Pancreas (tissue), 10 donors: ENCODE measurements at places on chromosomes 3 and 15.

DNA sequence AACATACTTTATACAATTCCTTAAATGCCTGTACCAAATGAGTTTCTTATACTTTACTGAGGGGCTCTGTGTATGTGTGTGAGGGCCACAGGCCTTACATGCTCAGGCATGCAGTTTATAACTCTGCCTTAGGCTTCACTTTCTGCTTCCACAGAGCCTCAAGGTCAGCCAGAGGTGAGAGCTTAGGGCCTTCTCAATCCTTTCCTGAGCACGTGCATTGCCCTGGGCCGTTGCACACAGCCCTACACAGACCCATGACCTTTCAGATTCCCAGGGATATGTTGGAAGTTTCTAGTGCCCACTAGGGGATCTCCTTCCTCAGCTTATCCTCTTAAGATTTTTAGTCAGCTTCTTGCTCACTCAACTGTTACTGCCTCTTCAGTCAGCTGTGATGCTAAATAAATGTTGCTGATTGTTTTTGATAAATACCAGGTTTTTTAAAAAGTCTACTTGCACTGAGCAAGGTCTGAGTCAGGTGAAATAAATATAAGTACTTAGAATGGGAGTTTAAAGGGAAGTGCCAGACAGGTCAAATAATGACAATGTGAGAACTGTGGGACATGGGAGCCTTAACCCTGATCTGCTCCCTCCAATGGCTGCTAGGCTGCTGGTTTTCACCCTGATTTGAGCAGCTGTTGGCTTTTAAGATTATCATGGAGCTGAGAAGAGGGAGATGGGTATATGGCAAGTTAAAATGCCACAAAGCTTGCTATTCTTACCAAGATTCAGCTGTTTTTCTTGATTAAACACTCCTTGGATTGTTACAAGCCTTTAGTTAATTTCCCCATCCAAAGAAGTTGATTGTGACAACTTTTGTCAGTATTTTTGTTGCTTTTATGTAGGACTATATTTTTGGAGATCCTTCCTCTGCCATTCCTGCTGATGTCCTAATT, 169.5 kb downstream of the PLD1 start:
- no peak for DNase-seq

GRCh38 chr3:11078826-11079515, 75.3 kb upstream of the HRH1 start:
- no peak for DNase-seq

- no peak for DNase-seq
These were observed 141.7 kb downstream of the SRGAP3 start for GRCh38 chr3:9107738-9108137.

DNA sequence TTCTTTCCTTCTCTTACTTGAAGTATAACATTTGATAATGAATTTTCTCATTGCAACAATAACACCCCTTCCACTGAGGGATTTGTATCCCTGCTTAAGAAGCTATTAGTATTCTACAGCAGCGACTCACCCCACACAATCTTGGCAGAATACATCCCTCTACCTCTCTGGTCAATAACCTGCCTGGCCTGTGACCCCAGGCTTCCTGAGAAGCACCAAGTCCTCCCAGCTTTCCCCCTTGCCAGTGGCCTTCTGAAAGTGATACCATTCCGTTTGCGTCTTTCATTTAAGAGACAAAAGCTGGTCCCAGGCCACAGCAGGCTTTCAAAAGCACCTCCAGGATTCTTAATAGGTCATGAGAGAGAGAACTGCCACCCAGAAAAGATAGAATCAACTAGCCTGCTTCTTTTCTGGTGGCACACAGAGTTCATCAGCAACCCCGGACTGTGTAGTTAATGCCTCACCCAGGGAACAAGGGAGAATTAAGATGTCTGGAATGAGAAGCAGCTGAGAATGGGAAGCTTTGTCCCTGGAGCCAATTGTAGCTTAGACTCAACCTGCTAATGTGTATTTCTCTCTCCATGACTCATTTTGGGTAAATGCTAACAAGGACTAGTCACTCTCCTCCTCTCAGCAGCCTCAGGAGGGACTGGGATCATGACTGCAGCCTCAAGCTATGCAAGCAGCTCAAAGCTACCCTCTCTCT, 101.0 kb upstream of the CPNE4 start:
- no peak for DNase-seq
